ENCODE measurements at places on chromosomes 1 and 21.

- no peak for DNase-seq
Observed at GRCh38 chr1:29716306-29716705, 480.0 kb downstream of the PTPRU start.

DNA sequence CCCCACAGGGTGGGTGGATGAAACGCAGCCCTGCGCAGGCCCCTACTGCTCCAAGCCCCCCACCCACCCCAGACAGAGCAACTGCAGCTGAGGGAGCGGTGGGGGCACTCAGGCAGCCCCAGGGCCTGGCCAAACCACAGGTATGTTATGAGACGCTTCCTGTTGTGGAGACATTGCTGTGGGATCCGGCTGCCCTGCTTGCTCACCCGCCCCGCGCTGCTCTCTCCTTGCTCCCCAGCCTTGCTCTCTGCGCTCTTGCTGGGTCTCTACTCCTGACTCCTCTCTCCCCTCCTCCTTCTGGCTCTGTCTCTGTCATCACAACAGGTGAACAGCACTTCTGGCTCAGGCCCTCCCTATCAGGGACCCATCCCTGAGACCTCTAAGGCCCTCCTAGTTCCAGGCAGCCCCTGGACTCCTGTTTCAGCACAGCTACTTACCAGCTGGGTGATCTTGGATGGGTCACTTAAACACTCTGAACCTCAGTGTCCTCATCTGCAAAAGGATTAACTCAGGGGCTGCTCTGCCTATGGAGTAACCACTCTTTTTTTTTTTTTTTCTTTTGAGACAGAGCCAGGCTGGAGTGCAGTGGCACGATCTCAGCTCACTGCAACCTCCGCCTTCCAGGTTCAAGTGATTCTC, 15.9 kb downstream of the COL8A2 start:
- no peak for DNase-seq

- DNase-seq = no peak
Observed at GRCh38 chr1:171480035-171480434, 5.3 kb upstream of the PRRC2C start.

GRCh38 chr1:86596741-86597290, 49.9 kb downstream of the CLCA4 start:
- no peak for DNase-seq

DNA sequence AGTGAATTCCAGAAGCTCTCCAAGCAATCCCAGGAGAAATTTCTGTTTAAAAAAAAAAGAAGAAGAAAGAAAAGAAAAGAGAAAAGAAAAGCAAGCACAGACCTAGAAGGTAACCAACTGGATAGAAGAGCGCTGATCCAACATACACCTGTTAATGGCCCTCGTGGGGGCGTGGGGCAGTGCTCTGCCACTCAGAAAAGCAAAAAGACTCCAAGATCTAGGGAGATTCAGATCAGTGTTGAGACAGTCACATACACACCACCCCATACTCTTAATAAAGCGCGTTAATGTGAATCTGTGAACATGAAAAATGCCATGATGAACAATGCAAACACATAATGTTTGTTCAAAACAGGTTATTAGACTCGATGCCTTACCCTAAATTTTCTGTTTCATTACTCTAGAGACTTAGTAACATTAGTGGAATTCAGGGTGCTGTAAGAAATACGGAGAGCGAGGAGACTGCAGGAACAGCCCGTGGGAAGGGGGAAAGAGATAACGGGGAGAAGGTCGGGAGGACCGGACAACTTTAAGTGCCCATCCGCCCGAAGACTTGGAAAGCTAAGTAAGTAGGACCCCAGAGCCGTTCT, 406 bp downstream of the NME7 start:
- no peak for DNase-seq

All from nephron progenitor cell (in vitro differentiated cells).